ENCODE measurements at places on chromosomes 5 and 9. TPM values are rescaled to one million over a fixed set of nuclear protein-coding genes. Genes with fewer than 3 reads are reported as not detected.

DNA sequence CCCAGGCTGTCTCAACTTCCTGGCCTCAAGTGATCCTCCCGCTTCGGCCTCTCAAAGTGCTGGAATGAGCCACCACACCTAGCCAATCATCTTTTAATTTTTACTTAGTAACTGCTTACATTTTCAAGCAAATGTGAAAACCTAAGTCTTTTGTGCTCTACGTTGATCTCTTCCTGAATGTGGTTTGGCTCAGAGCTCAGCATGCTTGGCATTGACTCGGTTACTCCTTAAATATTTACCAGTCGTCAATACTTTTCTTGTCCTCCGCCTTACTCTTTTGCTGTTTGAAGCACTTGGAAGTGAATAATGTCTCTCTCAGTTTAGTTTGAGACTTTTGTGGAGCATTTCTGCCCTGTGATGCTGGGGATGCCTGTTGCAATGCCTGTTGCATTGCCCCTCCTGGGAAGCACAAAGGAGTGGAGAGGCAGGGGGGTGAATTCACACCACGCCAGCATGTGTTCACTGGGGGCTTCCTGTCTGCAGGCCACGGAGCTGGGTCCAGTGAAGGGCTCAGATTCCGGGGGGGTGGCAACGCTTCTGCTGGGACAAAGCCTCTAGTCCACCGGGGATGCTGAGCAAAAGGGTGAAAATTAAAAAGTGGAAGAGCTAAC, 13.1 kb upstream of the TENT4A start:
- DNase-seq = no peak
- H3K27ac ChIP-seq = no peak overlapping the region
- H3K36me3 ChIP-seq = no peaks in the 10 kb centered on the region

- H3K4me1 ChIP-seq = no peaks in the 10 kb centered on the region
- no peak overlapping the region for H3K27ac ChIP-seq
- no peaks in the 10 kb centered on the region for H3K36me3 ChIP-seq
- no peak for DNase-seq
- no peak overlapping the region for H3K4me3 ChIP-seq
Measured at GRCh38 chr5:172595596-172596455, 45.2 kb upstream of the NEURL1B start.

DNA sequence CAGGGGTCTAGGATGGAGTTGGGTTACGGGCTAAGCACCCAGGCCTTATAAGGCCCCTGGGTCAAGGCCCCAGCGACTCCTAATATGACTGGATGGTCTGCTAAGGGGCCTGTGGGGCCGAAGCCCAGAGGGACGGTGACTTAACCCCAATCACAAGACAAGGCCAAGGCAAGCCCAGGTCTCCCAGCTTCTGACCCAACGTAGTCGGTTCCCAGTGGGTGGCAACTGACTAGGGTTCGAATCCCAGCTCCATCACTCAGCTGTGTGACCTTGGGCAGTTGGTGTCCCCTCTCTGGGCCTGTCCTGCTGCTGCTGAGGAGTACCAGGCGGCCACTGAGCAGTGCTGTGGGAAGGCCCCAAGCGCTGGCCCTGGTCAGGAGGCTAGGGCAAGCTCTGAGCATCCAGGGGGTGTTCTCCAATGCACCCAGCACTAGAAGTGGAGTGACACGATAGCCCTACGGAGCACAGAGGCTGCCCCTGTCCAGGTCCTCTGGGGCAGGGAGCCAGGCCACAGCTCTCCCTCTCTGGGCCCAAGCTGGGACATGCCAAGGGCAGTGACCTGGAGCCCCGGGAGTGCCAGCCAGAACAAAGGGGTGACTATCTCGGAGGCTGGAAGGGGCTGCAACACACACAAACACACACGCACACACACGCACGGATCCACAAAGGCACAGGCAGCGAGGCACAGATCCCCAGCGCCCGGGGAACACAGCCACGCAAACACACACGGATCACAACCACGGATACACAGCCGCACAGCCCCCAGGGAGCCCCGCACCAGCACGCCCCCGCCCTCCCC, 512 bp downstream of the AK1 start:
- H3K4me3 ChIP-seq = peak overlapping the region; percentile 28
- peaks cover 44% of the 10 kb centered on the region for H3K4me1 ChIP-seq
- no peaks in the 10 kb centered on the region for H3K36me3 ChIP-seq
- H3K27me3 ChIP-seq = no peaks in the 10 kb centered on the region

The CD180 gene
- 0.20 TPM for total RNA-seq

- H3K36me3 ChIP-seq = no peaks in the 10 kb centered on the region
- no peak overlapping the region for H3K4me3 ChIP-seq
- DNase-seq = no peak
Measured at GRCh38 chr5:101080462-101081240, 177.6 kb upstream of the ST8SIA4 start.

- H3K4me3 ChIP-seq = no peak overlapping the region
- H3K27me3 ChIP-seq = no peaks in the 10 kb centered on the region
- H3K27ac ChIP-seq = no peak overlapping the region
- H3K36me3 ChIP-seq = peaks cover 6% of the 10 kb centered on the region
- no peaks in the 10 kb centered on the region for H3K4me1 ChIP-seq
Measured at GRCh38 chr5:109868737-109869136, 179.0 kb downstream of the MAN2A1 start.

- H3K27ac ChIP-seq = no peak overlapping the region
- no peaks in the 10 kb centered on the region for H3K27me3 ChIP-seq
- no peaks in the 10 kb centered on the region for H3K4me1 ChIP-seq
- no peak for DNase-seq
- no peak overlapping the region for H3K4me3 ChIP-seq
- peaks cover 8% of the 10 kb centered on the region for H3K36me3 ChIP-seq
Measured at GRCh38 chr9:135926402-135927194, 19.3 kb upstream of the CAMSAP1 start.

DNA sequence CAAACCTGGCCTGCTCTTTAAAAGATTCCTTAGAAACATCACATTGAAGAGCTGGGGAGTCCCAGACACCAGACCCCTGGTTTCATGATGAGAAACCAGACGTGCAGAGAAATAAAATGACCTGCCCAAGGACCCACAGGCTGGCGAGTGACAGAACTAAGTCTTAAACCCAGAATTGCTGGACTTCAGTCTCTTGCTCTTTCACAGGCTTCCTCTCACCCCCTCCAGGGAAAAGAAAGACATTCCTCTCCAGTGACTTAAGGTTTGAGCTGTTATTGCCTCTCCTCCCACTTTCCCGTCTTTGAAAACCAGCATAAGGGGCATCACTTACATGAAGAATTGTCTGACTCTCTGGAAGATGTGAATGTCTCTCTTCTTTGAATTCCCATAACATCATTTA, 535.2 kb downstream of the IRX1 start:
- no peaks in the 10 kb centered on the region for H3K4me1 ChIP-seq
- H3K27me3 ChIP-seq = no peaks in the 10 kb centered on the region
- H3K27ac ChIP-seq = no peak overlapping the region
- H3K36me3 ChIP-seq = no peaks in the 10 kb centered on the region

GRCh38 chr5:8907168-8907868, 638.6 kb downstream of the SEMA5A start:
- no peaks in the 10 kb centered on the region for H3K27me3 ChIP-seq
- DNase-seq = no peak
- no peaks in the 10 kb centered on the region for H3K36me3 ChIP-seq
- no peaks in the 10 kb centered on the region for H3K4me1 ChIP-seq
- H3K27ac ChIP-seq = no peak overlapping the region

The LHX3 gene
- total RNA-seq = not detected

The C9orf85 gene
- total RNA-seq = 8.9 TPM

The GFPT2 gene
- total RNA-seq = 9.1 TPM

The ASPN gene
- total RNA-seq = 7.8 TPM

The ARL14EPL gene
- not detected for total RNA-seq

- H3K27ac ChIP-seq = peak overlapping the region; percentile 30
- H3K27me3 ChIP-seq = no peaks in the 10 kb centered on the region
- DNase-seq = peak; percentile 69
- H3K36me3 ChIP-seq = no peaks in the 10 kb centered on the region
- no peak overlapping the region for H3K4me3 ChIP-seq
Measured at GRCh38 chr5:159906943-159907342, 9.3 kb upstream of the ADRA1B start.

DNA sequence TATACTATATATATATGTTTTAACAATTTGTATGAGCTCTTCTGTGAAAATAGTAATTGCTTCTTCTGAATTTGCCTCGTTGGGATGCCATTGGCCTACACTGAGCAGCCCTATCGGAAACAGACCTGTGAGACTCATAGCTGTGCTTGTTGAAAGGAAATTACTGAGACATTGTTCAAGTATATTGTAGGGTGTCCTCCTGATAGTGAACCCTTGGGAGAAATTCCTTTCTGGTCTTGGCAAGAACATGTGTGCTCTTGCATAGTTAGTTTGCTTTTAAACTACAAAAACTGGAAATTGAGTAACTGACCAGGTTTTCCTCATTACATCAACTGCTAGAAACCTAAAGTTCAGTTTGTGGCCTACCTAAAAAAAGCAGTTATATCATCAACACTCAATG, 160.9 kb downstream of the LURAP1L start:
- no peaks in the 10 kb centered on the region for H3K27me3 ChIP-seq
- no peaks in the 10 kb centered on the region for H3K4me1 ChIP-seq
- no peak overlapping the region for H3K4me3 ChIP-seq
- no peak for DNase-seq
- H3K36me3 ChIP-seq = no peaks in the 10 kb centered on the region

- H3K36me3 ChIP-seq = peaks cover 2% of the 10 kb centered on the region
- DNase-seq = no peak
- peak overlapping the region; percentile 42 for H3K27ac ChIP-seq
- no peaks in the 10 kb centered on the region for H3K27me3 ChIP-seq
- H3K4me1 ChIP-seq = peaks cover 23% of the 10 kb centered on the region
- no peak overlapping the region for H3K4me3 ChIP-seq
Measured at GRCh38 chr5:115873392-115873791, 31.7 kb downstream of the AP3S1 start.

DNA sequence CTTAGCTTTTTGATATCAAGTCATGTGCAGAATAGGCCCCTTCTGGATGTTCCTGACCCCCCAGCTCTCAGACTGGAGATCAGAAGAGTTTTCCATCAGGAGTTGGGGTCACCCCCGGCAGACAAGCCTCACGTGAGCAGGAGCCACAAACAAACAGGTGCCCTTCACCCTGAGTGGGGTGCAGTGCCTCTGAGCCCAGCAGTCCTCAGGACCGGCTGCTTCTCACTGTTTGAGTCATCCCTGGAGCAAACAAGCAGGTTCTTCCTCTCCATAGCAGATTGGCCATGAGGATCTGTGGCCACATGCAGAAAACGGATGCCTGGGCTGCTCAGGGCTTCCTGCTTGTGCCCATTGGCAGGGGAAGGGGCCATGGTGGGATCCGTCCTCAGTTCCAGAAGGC, 47.0 kb downstream of the LRSAM1 start:
- no peak overlapping the region for H3K4me3 ChIP-seq
- peaks cover 12% of the 10 kb centered on the region for H3K4me1 ChIP-seq
- peaks cover 20% of the 10 kb centered on the region for H3K36me3 ChIP-seq
- H3K27ac ChIP-seq = no peak overlapping the region
- no peaks in the 10 kb centered on the region for H3K27me3 ChIP-seq
- no peak for DNase-seq

DNA sequence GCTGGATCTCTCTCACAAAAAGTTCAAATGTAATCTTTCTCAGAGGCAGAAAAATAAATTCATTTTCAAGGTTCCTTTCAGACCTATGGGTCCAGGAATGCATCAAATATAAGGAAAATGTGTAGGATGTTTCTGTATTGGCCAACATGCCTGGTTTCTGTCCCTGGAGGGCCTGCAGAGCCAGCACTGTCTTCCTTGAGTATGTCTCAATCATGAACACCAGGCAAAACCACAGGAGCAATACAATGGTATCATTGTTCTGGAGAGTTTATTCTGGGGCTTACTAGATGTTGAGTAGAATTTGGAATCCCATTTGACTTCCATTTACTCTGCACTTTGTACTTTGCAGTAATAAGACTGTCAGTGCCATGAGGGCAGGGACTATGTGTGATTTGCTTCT, 23.5 kb downstream of the INSYN2B start:
- H3K27ac ChIP-seq = no peak overlapping the region
- no peaks in the 10 kb centered on the region for H3K4me1 ChIP-seq
- no peaks in the 10 kb centered on the region for H3K36me3 ChIP-seq
- H3K4me3 ChIP-seq = no peak overlapping the region

DNA sequence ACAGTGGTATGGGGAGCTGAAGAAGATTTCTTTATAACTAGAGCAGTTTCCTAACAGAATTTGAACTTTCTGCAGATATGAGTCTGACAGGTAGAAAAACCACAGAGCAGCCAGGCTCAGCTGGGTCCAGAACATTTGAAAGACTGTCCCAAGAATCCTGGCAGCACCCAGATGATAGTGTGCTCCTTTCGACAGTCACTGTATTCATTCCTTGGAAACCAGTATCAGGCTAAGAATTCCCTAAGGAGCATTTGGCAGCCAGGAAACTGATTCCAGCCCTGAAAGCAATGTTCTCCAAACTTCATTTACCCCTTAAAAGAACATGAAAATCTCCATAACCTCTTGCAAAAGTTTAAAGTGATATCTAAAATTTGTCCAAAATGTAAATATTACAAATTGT, 123.0 kb upstream of the MTAP start:
- H3K27ac ChIP-seq = no peak overlapping the region
- H3K36me3 ChIP-seq = no peaks in the 10 kb centered on the region
- H3K27me3 ChIP-seq = no peaks in the 10 kb centered on the region
- no peaks in the 10 kb centered on the region for H3K4me1 ChIP-seq
- no peak for DNase-seq
- no peak overlapping the region for H3K4me3 ChIP-seq

DNA sequence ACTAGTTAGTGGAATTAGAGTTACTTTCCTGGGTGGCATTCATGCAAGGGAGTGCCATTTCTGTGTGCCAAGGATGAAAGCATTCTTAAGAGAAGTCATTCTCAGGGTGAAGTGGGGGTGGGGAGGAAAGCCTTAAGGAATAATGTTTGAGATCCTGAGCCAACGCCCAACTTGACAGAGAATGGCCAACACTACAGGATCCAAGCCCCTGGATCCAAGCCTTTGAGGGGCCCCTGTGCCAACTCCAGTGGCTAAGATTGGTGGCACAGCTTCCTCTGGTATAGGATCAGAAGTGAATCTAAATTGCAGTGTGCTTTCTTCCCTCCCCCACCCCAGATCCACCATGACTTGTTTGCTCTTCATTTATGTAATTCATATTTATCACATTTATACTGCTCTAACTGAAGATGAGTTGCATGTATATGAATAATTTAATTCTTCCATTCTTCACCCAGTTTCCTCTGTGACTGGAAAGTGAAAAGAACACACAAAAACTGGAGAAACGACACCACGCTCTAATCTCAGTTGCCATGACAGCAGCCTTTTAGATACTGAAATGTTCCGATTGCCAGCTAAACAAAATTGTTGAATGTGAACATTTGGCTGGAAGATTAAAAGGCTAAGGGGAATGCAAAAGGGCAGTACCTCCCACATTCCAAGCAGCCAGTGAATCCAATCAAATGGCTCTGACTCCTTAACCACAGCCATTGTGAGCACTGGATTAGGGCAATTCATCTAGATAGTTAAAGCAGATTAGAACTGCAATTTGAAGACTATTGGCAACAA, 4.5 kb downstream of the ZNF608 start:
- no peaks in the 10 kb centered on the region for H3K36me3 ChIP-seq
- peak overlapping the region; percentile 72 for H3K27ac ChIP-seq
- peak; percentile 57 for DNase-seq
- H3K4me1 ChIP-seq = peaks cover 57% of the 10 kb centered on the region

All from thyroid gland (tissue), 4 donors.